Left renal pelvis (tissue), 4 donors: ENCODE measurements at places on chromosomes 2 and 18.

GRCh38 chr2:222797871-222798270 is 63.0 kb upstream of the ACSL3 start:
- DNase-seq, result no peak

- no peak for DNase-seq
These were observed 619.6 kb upstream of the TMEFF2 start for GRCh38 chr2:192814376-192814775.

GRCh38 chr2:234191819-234192407 is 141.4 kb downstream of the SPP2 start:
- no peak for DNase-seq

- DNase-seq, result no peak
These were observed 317.4 kb downstream of the EN1 start for GRCh38 chr2:118529908-118530599.

DNA sequence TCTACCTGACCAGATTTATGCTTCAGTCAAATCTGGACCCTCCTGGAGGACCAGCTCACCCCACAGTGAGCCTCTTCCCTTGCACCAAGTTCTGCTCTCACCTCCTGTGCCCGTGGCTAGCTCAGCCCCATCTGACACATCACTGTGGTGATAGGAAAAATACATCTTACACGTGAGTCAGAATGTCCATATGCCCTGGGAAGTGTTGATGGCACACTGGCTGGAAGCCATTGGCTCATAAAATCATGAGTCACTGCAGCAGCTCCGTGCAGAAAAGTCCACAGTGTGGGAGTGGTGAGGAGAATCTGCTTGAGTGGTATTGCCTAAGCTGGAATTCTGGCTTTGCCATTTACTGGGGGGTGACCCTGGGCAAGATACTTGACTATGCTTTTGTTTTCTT is 42.6 kb upstream of the RAPGEF4 start:
- no peak for DNase-seq

GRCh38 chr2:1603059-1603458 is 141.3 kb downstream of the PXDN start:
- no peak for DNase-seq

- no peak for DNase-seq
These were observed 110.0 kb downstream of the TANC1 start for GRCh38 chr2:159078443-159078842.

GRCh38 chr2:1632510-1632909 is 111.8 kb downstream of the PXDN start:
- no peak for DNase-seq

GRCh38 chr2:129464036-129464435 is 515.4 kb upstream of the RAB6C start:
- no peak for DNase-seq

DNA sequence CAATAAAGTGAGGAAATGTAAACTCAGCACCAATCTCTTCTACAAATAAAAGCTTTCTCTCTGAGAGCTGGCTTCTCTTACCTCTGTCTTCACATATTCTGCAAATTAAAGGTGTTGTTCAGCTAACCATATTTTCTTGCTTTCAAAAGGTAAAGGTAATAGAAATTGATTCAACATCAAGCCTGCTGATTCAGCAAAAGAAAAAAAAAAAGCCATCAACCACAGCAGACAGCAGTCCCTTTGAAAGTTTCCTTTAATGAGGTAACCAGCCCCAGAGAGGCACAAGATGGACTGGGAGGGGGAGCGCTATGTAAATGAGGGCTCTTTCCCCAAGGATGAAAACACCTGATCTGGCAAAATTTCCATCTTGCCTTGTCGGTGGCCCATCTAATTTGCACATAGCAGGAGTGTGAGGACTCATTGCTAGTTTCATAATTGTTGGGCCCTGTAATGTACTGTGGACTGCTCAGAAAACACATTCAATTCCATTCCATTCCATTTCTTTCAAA is 154.9 kb upstream of the SOX11 start:
- DNase-seq, result no peak

GRCh38 chr2:192202373-192202772 is 7.6 kb upstream of the TMEFF2 start:
- no peak for DNase-seq

- no peak for DNase-seq
These were observed 80.9 kb downstream of the GALNT1 start for GRCh38 chr18:35662293-35663062.

- no peak for DNase-seq
These were observed 100.1 kb upstream of the ST3GAL5 start for GRCh38 chr2:85988914-85989270.

DNA sequence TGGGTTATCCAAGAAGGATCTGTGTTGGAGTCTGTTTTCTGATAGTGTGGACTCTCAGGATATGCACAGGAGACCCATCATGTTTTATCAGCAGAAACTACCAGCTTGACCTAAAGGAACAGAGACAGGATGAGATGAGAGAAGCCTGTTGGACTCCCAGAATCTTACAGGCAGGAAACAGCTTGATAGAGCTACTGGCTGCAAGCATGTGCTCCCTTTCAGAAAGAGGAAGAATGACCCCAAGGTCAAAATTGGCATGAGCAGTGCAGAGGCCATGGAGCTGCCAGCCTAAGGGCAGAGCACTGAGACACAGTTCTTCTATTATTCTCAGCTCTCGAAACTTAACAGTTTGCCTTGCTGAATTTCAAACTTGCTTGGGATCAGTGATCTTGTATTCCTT is 135.2 kb upstream of the NFATC1 start:
- DNase-seq, result no peak

GRCh38 chr2:138827426-138828054 is 47.4 kb upstream of the NXPH2 start:
- DNase-seq, result no peak

DNA sequence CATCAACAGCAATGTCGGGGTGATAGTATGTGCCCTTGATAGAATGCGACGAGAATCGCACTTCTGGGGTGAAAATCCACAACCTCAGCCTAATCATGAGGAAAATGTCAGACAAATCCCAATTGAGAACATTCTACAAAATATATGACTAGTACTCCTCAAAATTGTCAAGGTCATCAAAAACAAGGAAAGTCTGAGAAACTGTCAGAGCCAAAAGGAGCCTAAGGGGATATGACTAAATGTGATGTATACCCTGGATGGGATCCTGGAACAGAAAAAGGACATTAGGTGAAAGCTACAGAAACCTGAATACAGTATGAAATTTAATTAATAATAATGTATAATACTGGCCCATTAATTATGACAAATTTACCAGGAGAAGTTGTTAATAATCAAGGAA is 7.6 kb upstream of the CACNB4 start:
- no peak for DNase-seq

GRCh38 chr2:161147856-161148255 is 12.4 kb upstream of the TANK start:
- no peak for DNase-seq

- no peak for DNase-seq
These were observed 7.3 kb upstream of the SLC3A1 start for GRCh38 chr2:44267796-44268648.

DNA sequence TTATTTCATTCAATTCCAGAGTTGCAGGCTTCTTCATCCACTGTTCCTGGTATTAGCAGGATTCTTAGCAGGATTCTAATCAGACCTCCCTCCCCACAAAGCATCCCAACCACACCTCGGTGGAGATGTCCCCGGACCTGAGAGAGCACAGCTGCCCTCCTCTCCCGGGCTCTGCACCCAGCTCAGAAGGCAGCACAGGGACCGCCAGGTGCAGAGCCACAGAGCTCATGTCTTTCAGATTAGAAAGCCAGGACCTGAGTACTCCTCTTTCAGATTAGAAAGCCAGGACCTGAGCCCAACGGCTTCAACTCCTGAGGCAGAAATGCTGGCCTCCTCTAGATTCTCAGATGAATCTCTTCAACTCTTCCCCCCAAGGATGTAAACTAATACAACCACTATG is 152.3 kb downstream of the MYO5B start:
- DNase-seq, result no peak

DNA sequence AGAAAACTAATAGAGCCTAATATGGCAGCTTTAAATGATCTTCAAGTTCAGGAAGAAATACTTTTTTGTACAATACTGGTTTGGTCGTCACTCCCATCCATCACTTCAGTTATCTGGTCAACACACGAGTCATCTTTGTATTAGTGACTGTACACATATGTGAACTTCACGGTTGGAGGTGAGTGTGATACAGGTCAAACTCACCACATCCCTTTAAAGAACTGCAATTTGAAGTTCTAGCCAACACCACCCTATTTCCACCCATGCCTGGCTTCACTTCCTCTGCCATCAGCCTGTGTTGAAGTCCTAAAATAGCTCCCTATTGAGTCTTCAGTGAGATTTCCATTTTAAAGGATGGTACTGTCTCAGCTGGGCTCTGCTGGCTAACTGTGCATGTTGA is 361.9 kb downstream of the TXNL1 start:
- no peak for DNase-seq

DNA sequence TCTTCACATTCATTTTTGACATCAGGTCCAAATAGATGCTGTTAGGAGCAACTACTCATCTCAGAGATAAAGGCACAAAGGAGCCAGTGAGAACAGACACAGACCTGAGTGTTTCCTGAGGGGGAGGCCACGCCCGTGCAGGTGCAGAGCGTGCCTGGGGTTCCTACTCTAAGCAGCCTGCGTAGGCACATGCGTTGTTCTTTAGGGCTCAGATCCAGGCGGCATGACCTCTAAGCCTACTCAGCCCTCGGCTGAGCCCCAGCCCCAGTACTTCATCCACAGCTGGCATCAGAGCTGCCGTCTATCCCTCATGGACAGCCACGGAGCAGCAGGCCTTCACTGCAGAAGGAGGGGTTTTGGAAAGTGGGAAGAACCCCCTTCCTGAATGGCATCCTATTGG is 54.9 kb upstream of the PXDN start:
- DNase-seq, result no peak

DNA sequence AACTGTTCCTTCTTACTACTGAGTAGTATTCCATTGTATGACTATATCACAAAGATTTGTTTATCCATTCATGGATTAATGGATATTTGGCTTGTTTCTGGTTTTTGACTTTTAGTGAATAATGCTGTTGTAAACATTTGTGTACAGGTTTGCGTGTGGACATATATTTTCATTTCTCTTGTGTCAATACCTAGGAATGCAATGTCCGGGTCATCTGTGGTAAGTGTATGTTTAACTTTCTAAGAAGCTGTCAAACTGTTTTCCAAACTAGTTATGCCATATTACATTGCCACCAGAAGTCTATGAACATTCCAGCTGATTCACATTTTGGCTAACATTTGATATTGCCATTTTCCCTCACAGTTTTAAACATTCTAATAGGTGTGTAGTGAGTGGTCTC is 29.1 kb upstream of the SLC16A14 start:
- no peak for DNase-seq

DNA sequence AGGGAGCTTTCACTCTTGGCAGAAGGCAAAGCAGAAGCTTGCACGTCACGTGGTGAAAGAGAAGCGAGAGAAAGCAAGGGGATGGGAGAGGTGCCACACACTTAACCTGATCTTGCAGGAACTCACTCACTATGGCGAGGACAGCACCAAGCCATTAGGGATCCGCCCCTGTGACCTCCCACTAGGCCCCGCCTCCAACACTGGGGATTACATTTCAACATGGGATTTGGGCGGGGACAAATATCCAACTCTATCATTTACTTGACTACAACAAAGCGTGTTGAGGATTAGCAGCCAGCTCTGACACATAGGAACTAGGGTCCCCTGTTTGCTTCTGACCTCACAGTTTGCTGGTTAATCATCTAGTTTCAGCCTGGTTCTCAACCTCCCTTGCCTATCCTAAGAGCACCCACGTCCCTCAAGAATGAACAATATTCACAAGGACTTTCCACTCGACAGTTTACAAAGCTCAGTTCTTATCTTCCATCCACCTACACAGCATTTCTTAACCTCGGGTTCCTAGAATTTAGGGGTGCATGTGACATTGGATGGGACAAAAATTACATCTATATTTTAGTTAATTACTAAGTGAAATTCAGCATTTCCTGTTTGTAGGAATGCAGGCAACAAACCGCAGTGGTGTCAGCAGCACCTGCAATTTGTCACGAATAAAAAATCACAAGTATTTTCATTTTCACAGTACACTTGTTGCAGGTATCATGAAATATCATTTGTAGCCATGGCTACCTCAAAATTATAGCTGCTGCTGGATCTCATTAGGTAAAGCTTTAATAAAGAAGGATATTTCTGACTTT is 36.0 kb downstream of the LBH start:
- no peak for DNase-seq
